Sigmoid colon (tissue), 7 donors: ENCODE measurements at places on chromosomes 1 and 21. TPM values are rescaled to one million over a fixed set of nuclear protein-coding genes. Genes with fewer than 3 reads are reported as not detected.

GRCh38 chr1:118298397-118298796 is 113.4 kb upstream of the SPAG17 start:
- no peak for DNase-seq

GRCh38 chr1:231157311-231157710 is 4.5 kb upstream of the TRIM67 start:
- DNase-seq, result no peak

GRCh38 chr1:110645821-110646735 is 28.7 kb downstream of the KCNA3 start:
- DNase-seq, result no peak

DNA sequence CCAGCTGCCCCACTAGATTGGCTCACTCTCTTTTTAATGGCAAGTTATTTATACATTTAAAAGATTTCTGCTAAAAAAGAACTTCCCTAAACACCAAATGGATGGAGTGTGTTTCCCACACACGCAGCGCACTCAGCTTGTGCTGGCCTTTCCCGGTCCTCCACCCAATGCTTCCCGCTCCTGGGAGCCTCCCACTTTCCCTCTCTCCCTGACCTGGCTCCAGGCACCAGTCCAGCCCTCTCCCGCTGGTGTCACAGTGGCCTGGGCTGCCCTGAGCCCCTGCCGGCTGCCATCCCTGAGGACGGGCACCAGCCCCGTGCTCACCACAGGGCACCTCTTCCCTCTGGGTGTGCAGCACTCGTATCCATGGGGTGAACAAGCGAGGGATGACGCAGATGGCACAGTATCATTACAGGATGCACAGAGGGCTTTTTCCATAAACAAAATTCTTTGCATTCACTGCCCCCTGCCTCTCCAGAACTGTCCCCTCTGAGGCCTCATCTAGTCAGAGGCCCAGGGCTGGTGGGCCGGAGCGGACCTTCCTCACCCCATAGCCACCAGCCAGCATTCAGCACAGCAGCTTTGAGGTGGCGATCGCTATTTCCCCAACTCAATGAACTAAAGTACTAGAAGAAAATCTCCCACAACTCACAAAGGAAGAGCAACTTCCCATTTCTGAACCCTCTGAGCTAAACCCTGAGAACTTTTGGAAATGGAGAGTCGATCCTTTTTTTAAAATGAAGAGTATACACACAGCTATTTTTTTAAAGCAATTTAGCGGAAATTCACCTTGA is 68.5 kb downstream of the SLC37A1 start:
- no peak for DNase-seq

DNA sequence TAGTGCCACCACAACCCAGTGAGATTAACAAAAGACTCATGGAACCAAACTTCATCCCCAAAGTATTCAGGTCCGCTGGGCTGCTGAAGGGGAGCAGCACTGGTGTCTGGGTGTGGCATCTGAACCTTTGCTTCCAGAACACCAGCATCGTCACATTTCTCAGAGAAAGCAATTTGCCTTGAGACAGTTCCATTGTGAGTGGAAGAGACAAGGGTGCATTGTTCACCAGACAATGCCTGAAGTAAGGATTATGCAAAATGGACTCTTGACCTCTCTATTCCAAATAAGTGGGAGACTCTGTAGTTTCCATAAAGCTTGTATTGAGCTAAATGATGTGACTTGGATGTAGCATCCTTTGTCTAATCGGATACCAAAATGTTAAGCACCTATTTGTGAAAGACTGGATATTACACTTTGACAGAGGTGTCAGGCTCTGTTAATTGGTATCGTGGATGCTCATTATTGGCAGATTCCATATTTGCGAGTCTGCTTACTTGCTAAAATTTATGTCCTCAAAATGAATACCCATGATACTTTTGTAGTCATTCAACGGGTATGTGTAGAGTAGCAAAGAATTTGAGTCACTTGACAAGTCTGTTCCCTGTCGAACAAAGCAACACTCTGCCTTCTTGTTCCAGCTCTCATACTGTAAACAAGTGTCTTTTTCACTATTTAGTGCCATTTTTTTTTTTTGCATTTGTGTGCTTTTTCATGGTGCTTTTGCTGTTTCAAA is 75.6 kb downstream of the MRPS6 start:
- DNase-seq, result peak; percentile 46

DNA sequence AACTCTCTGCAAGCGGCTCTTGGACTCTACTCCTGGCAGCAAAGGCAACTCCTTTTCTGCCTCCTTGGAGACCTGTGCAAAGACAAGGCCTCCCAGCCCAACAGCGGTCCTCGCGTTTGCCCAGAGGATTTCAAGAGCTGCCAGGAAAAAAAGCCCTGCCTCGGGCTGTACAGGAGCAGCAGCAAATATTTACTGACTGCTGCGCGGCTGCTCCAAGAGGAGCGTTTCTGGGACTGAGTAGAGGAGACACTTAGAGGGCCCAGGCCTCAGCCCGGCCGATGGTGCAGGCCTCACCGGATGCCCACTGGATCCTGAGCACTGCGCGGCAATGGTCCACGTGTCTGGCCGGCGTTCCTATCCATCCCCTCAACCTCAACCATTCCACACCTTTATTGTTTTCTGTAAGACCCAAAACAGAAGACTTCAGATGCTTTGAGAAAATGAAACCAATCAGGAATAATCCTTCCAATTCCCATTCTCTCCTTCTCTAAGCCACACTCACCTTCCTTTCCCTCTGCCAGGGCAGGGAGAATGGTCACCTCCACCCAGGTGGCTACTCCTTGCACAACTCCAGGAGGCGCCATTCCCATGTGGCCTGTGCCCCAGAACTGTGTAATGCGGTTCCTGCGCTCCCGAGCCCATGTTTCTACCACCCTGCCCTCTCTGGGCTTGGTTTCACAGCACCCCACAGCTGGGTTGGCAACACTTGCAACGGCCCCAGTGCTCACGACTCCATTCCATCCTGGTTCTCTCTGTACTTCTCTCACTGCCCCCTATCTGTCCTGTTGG is 215.8 kb downstream of the TRABD2B start:
- DNase-seq, result no peak

GRCh38 chr1:111649227-111649626 is 29.6 kb downstream of the RAP1A start:
- no peak for DNase-seq

Gene GJA9
- total RNA-seq, result not detected

Gene BSND
- total RNA-seq, result not detected

Gene FAM72A
- total RNA-seq, result 0.95 TPM

Gene PLPPR4
- total RNA-seq, result 1.2 TPM

Gene PRELP
- total RNA-seq, result 88.4 TPM

Gene BEND5
- 12.7 TPM for total RNA-seq

Gene HLX
- total RNA-seq, result 36.7 TPM
